ENCODE measurements at places on chromosomes 5 and 9.

- peaks cover 8% of the 10 kb centered on the region for H3K4me1 ChIP-seq
- H3K27me3 ChIP-seq = no peaks in the 10 kb centered on the region
- H3K36me3 ChIP-seq = no peaks in the 10 kb centered on the region
- no peak for DNase-seq
- H3K4me3 ChIP-seq = no peak overlapping the region
- H3K27ac ChIP-seq = no peak overlapping the region
Measured at GRCh38 chr9:114616684-114617520, 5.8 kb downstream of the TMEM268 start.

GRCh38 chr9:112037281-112038016 is 137.6 kb downstream of the SUSD1 start:
- H3K27me3 ChIP-seq = no peaks in the 10 kb centered on the region
- no peak for DNase-seq
- H3K27ac ChIP-seq = no peak overlapping the region
- no peaks in the 10 kb centered on the region for H3K36me3 ChIP-seq

DNA sequence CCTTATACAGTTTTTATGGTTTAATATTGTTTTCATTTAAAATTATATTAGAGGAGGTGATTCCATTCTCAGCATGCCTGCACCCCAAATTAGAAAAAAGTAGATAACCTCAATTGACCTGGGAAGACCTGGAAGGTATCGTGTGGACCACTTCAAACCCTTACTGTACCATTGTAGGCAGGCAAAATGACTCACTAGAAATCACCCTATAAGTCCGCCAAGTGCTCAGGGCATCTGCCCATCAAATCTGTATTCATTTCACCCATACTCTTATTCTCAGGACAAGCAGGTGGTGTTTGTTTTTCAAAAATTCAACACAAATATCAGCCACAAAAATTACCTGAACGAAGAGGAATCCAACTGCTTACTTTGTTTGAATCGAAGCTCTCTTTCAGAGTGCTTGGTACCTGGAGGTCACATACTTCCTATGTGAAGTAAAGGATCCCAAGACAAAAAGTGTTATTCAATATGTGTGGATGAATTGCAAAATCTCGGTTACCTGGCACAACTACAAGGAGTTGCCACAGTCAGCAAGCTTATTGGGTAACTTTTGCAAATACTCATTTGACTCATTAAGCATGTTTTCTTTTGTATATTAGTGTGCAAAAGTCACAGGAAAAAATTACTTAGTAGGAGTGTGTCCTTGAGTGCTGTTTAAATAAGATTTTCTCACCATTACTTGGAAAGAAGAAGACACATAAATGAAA is 216.2 kb downstream of the ENC1 start:
- no peak for DNase-seq
- H3K36me3 ChIP-seq = no peaks in the 10 kb centered on the region
- no peaks in the 10 kb centered on the region for H3K27me3 ChIP-seq
- H3K27ac ChIP-seq = no peak overlapping the region
- H3K4me3 ChIP-seq = no peak overlapping the region
- no peaks in the 10 kb centered on the region for H3K4me1 ChIP-seq

DNA sequence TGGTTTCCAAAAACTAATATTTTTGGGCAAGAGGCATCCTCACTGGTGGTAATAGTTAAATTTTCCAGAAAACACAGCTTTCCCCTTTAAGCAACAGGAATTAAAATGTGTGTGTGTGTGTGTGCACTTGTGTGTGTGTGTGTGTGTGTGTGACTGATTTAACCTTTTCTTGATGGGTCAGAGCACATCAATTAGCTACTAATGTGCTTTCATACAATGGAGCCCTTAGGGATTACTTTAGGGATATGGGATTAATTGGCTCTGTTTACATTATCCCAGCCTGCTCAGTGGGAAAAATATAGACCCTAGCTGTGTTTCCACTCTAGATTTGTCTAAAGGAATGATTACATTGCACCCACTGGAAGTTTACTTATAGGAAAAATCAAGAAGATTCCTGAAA is 6.5 kb downstream of the PLCXD3 start:
- H3K36me3 ChIP-seq = no peaks in the 10 kb centered on the region
- peaks cover 2% of the 10 kb centered on the region for H3K27me3 ChIP-seq
- H3K4me3 ChIP-seq = no peak overlapping the region
- H3K4me1 ChIP-seq = no peaks in the 10 kb centered on the region

DNA sequence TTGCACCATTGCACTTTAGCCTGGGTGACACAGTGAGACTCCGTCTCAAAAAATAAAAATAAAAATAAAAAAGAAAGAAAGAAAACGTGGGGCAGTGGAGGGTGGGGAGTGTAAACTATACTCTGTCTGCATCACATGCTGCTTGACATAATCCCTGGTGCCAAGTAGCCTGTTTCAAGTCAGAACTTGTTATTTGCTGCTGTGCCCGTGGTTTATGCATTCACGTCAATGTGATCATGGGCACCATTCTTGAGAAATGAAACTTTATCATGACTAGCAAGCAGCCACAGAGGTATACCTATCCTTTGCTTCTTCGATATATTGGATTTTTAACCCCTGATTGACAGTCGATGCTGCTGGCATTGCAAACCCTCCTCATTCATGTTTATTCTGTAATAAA is 4.1 kb upstream of the SMU1 start:
- no peaks in the 10 kb centered on the region for H3K36me3 ChIP-seq
- H3K4me1 ChIP-seq = no peaks in the 10 kb centered on the region
- H3K27me3 ChIP-seq = no peaks in the 10 kb centered on the region

GRCh38 chr5:88675168-88675707 is 207.7 kb downstream of the MEF2C start:
- no peak for DNase-seq
- peaks cover 21% of the 10 kb centered on the region for H3K4me1 ChIP-seq
- H3K4me3 ChIP-seq = peak overlapping the region; percentile 46

DNA sequence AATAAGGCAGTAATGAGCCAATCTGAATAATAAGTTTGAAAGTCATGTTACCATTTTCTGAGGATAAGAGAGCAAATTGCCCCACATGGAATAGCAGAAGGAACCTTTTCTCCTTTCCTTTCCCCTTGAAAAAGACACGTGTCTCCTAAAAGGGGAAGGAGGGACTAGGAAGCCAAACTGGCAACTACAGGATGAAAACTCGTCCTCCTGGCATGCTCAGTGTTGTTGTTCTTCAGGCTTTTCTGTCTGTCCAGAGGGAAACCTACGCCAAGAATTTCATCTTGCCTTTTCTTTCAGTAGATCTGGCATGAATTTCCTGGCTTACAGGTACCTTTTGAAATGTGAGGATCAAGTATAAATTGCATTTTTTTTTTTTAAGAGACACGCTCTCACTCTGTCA is 355.9 kb upstream of the TLE4 start:
- no peak overlapping the region for H3K4me3 ChIP-seq
- H3K27ac ChIP-seq = no peak overlapping the region
- H3K27me3 ChIP-seq = no peaks in the 10 kb centered on the region
- H3K4me1 ChIP-seq = no peaks in the 10 kb centered on the region
- DNase-seq = no peak

DNA sequence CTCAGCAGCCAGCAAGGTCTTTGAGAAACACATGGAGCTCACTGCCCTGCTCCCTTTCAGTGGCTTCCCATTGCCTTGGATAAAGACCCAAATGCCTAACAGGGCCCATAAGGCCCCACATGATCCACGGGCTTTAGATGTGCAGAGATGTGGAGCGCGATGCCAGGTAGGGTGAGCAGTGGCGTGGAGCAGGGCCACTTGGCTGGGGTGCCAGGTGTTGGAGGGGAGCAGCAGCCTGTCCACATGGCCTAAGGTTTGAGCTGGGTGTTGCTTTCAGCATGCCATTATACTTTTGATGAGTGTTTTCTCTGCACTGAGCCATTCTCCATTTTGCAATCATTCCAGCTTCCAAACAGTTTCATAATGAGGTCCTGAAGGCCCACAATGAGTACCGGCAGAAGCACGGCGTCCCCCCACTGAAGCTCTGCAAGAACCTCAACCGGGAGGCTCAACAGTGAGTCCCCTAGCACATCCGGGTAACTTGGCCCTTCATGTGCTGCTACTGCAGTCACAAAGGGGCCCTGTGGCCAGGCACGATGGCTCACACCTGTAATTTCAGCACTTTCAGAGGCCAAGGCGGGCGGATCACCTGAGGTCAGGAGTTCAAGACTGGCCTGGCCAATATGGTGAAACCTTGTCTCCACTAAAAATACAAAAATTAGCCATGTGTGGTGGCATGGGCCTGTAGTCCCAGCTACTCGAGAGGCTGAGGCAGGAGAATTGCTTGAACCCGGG is 11.1 kb downstream of the GLIPR2 start:
- no peak overlapping the region for H3K27ac ChIP-seq
- H3K36me3 ChIP-seq = no peaks in the 10 kb centered on the region
- no peak overlapping the region for H3K4me3 ChIP-seq
- DNase-seq = no peak
- H3K4me1 ChIP-seq = no peaks in the 10 kb centered on the region

DNA sequence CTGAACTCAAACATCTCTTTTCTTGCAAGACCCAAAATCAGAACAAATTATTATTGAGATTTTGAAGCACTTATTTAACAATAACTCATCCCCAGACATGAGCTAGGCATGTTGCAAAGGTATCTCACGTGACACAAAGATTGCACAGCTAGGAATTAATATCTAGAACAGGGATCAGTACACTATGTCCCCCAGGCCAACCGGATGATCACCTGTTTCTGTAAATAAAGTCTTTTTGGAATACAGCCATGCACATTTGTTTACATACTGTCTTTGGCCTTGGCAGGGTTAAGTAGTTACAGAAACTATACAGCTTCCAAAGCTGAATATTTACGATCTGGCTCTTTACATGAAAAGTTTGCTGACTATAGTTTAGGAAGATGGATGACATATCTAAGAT is 287.7 kb downstream of the ACTL7B start:
- H3K4me3 ChIP-seq = no peak overlapping the region
- H3K4me1 ChIP-seq = no peaks in the 10 kb centered on the region
- no peak for DNase-seq
- no peaks in the 10 kb centered on the region for H3K36me3 ChIP-seq
- H3K27ac ChIP-seq = no peak overlapping the region
- no peaks in the 10 kb centered on the region for H3K27me3 ChIP-seq

GRCh38 chr5:98187945-98188344 is 585.5 kb upstream of the RGMB start:
- H3K4me3 ChIP-seq = no peak overlapping the region
- DNase-seq = no peak
- no peak overlapping the region for H3K27ac ChIP-seq
- H3K4me1 ChIP-seq = no peaks in the 10 kb centered on the region

GRCh38 chr9:114935119-114935518 is 4.7 kb upstream of the TNFSF8 start:
- no peak for DNase-seq
- H3K27me3 ChIP-seq = peaks cover 36% of the 10 kb centered on the region
- no peaks in the 10 kb centered on the region for H3K36me3 ChIP-seq
- H3K27ac ChIP-seq = no peak overlapping the region

DNA sequence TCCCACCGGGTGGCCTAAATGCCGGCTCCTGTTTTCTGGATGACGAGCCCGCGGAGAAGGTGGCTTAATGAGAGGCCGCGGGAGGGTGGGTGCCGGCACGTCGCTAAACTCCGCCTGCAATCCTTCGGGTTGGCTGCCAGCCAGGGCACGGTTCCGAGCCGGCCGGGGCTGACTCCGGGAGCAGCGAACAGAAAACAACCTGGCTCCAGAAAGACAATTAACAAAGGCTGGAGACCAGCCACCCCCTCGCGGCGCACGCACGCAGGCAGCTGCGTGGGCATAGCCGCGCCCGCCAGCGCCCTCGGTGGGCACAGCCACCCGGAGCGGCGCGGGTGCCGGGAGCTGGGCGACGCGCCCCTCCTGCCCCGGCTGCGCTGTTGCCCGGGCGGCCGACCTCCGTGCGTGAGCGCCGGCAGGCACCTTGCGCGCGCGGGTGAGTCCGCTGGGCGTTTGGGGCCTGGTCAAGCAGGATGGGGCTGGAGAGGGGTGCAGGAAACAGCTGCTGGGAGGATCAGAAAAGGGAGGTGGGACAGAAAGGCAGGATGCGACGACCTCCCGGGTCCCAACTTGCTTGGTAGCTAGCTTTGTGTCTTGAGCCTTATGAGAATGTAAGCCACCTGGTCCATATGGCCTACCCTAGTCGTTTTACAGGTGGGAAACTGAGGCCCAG is at the start of gene ARHGEF37:
Gene ARHGEF37, plus strand, starts transcription at position 307 of the 670 bp plus-strand sequence. CDS start 16,272 bp downstream, outside the sequence.
- no peak within 1 kb of the TSS for H3K27ac ChIP-seq
- DNase-seq = peak; percentile 73

DNA sequence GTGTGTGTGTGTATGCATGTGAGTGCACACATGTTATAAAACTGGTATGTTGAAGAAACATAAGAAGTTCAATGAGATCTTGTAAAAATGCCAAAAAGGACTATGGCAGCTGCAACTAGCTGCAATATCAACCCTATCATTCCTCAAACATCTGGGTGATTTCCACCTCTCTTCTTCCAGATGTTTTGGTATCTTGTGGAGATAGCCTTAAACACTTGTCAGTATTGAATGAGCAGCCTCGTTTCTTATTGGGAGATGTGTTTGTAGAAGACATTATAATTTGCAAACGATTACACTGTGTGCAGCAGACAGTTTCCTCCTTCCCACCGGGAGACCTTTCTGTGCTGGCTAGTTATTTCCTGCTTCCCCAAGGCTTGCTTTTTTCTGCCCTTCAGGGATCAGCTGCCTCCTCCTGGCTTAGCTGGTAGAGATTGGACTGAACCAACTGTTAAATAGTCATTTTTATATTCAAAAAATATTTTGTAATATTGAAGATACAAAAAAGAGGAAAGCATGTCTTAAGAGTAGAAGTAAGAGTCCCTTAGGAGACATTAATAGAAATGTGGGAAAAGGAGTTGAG is 168.4 kb upstream of the MPDZ start:
- no peak for DNase-seq
- no peaks in the 10 kb centered on the region for H3K27me3 ChIP-seq
- H3K4me1 ChIP-seq = peaks cover 6% of the 10 kb centered on the region
- H3K4me3 ChIP-seq = no peak overlapping the region
- H3K27ac ChIP-seq = no peak overlapping the region

- no peaks in the 10 kb centered on the region for H3K36me3 ChIP-seq
- no peaks in the 10 kb centered on the region for H3K4me1 ChIP-seq
- no peak overlapping the region for H3K4me3 ChIP-seq
- no peaks in the 10 kb centered on the region for H3K27me3 ChIP-seq
- H3K27ac ChIP-seq = no peak overlapping the region
Measured at GRCh38 chr5:56302027-56302426, 68.9 kb upstream of the ANKRD55 start.

GRCh38 chr5:143676802-143677201 is 135.2 kb upstream of the HMHB1 start:
- no peaks in the 10 kb centered on the region for H3K4me1 ChIP-seq
- H3K36me3 ChIP-seq = no peaks in the 10 kb centered on the region
- no peaks in the 10 kb centered on the region for H3K27me3 ChIP-seq
- H3K27ac ChIP-seq = no peak overlapping the region
- H3K4me3 ChIP-seq = no peak overlapping the region

- H3K4me3 ChIP-seq = no peak overlapping the region
- H3K27me3 ChIP-seq = no peaks in the 10 kb centered on the region
- no peak overlapping the region for H3K27ac ChIP-seq
- no peaks in the 10 kb centered on the region for H3K4me1 ChIP-seq
- no peaks in the 10 kb centered on the region for H3K36me3 ChIP-seq
- DNase-seq = no peak
Measured at GRCh38 chr9:87490907-87491306, 6.8 kb upstream of the DAPK1 start.

DNA sequence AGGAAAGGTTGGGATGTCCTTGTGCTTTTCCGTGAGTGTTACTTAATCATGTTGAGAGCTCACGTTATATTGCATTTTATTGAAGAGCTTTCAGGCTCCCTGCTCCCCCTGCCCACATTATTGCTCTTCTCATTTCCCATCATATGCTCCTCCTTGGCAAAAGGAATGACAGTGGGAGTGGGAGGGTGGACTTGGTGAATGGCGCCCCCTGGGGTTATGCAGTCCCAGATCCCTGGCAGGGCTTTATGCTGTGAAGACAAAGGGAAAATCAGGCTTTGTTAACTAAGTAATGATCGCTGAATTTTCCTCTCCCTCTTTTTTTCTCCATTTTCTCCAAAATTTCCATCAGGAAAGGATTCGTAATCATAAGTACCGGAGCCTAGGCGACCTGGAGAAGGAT is 166.6 kb downstream of the SMARCA2 start:
- H3K27ac ChIP-seq = peak overlapping the region; percentile 41
- peaks cover 15% of the 10 kb centered on the region for H3K4me1 ChIP-seq
- peak overlapping the region; percentile 45 for H3K4me3 ChIP-seq
